Stimulated activated CD4-positive, alpha-beta T cell treated with anti-CD3 and anti-CD28 coated beads, Interleukin-1b, Interleukin-23, amount 100 ng/mL, for 1 hour (primary cell): ENCODE measurements at places on chromosomes 1 and 21.

GRCh38 chr1:72521659-72522058, 239.3 kb upstream of the NEGR1 start:
- DNase-seq: no peak

DNA sequence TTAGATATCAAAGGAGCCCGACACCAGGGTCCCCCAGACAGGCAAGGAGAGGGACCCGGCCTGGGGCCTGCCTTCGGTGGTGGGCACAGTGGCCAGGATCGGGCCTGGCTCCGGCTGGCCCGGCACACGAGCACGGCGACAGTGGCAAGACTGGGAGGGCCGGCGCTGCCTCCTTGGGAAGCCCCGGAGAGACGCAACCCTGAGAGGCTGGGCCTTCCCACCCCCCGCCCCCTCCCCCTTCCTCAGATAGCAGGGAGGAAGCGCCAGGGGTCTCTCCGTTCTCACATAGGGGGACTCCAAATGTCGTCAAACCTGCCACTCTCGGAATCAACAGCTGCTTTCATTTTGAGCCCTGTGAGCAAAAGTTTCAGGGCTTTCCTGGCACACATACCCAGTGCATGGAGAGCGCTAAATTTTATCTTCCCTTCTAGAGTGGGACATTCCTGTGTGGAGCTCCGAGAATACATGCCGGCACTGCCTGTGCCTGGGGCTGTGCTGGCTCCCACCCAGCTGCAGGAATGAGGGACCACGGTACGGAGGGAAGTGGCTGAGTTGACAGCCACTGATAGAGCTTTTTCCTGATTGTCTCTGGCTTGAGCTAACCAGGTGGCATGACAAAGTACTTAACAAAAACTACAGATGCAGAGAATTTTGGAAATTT, 62.4 kb downstream of the CD247 start:
- DNase-seq: peak; percentile 37

DNA sequence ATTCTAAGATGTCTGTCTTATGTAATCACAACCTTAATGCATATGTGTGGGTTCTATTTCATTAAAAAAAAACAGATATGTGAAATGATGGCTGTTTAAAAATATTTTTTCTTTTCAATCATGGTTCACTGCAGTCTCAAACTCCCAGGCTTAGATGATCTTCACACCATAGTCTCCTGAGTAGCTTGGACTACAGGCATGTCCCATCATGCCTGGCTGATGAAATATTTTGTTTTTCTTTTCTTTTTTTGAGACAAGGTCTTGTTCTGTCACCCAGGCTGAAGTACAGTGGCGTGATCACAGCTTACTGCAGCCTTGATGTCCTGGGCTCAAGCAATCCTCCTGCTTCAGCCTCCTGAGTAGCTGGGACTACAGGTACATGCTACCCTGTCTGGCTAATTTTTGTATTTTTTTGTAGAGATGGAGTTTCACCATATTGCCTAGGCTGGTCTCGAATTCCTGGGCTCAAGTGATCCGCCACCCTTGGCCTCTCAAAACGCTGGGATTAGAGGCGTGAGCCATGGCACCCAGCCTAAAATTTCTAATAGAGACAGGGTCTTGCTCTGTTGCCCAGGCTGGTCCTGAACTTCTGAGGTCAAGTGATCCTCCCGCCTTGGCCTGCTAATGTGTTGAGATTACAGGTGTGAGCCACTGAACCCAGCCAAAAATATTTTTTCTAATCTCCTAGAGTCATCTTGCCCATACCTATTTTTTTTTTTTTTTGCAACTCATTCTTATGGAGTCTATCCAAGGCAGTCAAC, 67.6 kb downstream of the GIPC2 start:
- no peak for DNase-seq

DNA sequence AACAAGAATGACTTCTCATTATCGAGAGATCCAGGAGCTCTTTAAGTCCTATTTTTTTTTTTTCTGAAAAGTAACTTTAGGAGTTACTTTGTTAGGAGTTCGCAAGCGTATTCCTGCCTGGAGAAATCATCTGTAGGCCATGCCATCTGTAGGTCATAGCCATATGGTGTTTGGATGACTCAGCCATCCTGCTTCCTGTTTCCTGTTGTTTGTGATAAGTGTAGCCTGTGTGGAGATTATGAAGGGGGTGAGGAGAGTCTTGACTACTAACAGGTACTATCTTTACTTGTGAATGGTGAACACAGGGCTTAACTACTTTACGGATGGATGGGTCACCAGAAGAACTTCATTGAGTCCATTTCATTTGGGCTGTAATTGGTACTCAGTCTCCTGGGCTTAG, 327.2 kb downstream of the PTPRU start:
- DNase-seq: no peak

- DNase-seq: no peak
Observed at GRCh38 chr21:15775981-15776380, 46.2 kb downstream of the USP25 start.

GRCh38 chr1:85357817-85358216, 81.4 kb upstream of the BCL10 start:
- no peak for DNase-seq

GRCh38 chr1:7770669-7770996, 463 bp upstream of the VAMP3 start:
- no peak for DNase-seq

DNA sequence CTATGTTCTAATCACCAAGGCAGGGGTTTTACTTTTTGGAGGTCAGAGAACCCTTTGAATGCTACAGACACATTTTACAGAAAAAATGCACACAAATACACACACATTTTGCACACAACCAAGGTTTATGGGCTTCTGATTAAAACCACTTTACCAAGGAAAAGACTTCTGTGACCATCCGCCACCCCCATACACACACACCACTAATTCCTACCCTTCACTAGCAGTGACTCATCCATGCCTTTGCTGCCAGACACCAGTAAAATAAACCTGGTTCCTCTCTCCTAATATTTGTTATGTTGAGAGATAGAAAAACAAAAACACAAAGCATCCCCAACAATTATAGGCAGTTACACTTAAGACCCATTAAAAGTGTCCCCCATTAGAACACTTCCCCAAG, 12.9 kb downstream of the PIGM start:
- no peak for DNase-seq

- DNase-seq: no peak
Observed at GRCh38 chr1:214633686-214634085, 30.7 kb downstream of the CENPF start.

DNA sequence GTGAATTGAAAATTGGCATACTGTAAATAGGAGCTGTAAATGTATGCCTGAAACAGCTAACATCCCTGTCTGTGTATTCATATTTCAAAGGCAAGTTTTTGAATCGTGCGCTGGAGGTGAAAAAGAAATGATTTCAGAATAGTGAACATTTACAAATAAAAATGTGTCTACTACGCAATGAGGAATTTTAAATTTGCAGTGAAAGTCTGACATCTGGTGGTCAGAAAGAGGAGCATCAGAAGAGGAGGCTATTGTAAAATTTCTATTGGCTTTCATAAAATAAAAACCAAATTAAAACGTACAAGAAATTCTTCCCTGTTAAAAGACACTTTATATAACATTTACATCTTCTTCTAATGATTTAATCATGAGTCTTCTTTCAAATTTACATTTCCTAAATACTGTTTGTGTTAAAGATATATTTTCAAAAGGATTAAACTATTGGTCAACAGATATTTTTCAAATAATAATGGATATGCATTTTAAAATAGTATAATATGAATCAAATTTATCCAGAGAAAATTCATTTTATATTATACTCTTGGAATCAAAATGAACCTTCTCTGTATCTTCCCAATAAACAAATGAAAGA, 113.7 kb upstream of the RRP15 start:
- DNase-seq: no peak

DNA sequence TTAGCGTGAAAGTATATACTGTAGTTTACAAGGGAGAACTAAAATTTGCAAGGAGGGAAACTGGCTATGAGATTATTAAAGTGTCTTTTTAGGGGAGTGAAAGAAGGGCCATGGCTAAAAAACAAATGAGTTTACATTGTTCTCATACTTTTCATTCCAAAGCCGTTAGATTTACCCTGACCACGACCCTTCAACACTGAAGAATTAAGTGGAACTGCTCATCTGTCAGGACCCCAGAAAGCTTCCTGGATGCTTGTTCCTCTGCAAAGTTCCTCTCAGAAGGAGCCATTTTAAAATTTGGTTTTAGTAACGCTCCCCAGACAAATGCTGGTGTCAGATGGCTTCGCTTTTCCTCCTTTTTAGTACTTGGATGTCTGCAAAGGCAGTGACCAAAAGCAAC, 82.7 kb upstream of the ZBTB18 start:
- DNase-seq: no peak

- no peak for DNase-seq
Observed at GRCh38 chr1:220666349-220666748, 23.8 kb upstream of the C1orf115 start.

- DNase-seq: no peak
Observed at GRCh38 chr1:159895836-159896545, 4.0 kb downstream of the CFAP45 start.

DNA sequence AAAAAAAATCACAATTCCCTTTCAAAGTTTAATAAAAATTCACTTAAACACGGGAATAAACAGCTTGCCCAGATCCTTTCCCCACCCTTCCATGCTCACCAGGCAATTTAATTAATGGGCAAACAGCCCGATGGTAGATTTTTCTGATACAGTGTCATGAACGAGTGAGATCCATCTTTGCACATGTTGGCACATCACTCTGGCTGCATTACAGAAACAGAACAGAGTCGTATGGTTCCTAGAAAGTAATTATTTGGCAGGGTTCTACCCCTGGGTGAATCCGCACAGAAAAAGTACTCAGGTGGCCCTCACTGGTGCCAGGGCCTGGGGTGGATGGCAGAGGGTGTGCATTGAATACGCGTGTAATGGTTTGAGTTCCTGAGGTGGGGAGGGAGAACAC, 24.6 kb upstream of the OVAAL start:
- no peak for DNase-seq

DNA sequence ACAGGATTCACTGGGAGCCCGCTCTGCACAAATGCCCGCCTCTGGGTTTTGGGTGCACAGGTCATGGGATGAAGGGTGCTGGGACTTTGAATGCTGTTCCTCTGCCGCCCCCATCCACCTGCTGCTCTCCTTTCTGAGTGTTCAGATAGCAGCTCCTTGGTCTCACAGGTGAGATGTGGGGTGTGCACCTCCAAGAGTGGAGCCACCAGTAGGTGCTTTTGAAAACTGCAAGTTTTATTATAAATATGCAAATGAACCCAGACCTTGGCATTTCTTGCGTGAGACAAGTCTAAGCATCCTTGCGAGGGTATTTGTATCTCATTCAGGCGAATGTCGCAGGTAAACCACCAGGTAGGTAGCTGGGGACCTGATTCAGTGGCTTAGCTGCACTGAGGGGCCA, 30.2 kb downstream of the OBSCN start:
- no peak for DNase-seq

DNA sequence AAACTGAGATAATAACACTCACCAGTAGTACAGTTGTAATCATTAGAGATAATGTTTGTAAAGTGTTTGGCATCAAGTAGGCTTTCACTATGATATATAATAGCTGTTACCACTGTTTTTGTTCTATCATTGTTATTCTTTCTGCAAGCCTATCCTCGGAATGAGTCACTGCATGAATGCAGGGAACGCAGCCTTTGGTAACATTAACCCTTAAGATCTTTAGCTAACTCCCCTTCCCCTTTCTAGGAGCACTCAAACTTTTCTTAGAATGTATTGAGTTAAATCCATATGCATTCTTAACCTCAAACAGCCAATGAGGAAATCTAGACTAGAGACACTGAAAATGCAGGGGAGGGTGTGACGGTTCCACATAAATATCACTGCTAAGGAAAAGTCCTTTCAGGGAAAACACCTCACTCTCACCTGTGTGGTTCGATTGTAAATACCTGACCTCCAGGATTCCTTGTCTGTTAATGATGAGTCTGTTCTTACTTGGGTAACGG, 467.3 kb downstream of the SETD4 start:
- DNase-seq: no peak
